ENCODE measurements at places on chromosomes 12 and 14.

GRCh38 chr12:104094284-104094683, 30.0 kb downstream of the HCFC2 start:
- no peak for DNase-seq

GRCh38 chr12:111437816-111438454, 32.2 kb downstream of the SH2B3 start:
- no peak for DNase-seq

DNA sequence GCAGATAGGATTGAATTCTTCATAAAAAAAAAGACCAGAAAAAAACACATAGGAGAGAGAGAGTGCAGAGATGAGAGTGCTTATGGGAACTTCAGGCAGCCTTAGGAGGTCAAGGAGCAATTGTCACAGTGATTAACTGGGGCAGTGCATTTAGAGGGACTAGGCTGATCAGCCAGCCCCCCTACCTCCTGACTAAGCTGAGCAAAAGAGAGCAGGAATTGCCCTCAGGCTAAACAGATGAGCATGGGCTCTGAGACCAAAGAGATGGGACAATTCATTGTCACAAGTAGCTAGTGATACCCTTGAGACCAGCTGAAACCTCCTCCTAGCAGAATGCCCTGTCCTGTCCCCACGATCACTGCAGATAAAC, 124.0 kb downstream of the BTG1 start:
- DNase-seq, result no peak

DNA sequence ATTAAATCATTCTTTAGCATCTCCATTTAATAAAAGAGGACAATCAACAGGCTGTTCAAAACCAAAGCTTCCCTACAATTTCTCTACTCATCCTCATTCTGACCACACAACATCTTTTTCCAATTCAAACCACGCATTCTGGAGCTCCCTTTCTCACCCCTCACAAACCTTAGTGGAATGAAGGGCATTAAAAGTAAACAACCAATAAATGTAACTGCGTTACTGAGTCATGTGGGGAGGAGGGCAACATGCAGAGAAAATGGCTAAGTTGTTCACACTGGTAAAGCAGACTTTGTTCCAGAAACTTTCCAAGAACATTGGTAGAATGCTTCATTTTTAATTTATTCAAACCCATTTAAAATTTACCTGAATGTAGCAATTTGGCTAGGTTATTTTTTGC, 19.6 kb downstream of the SOX5 start:
- DNase-seq, result no peak

DNA sequence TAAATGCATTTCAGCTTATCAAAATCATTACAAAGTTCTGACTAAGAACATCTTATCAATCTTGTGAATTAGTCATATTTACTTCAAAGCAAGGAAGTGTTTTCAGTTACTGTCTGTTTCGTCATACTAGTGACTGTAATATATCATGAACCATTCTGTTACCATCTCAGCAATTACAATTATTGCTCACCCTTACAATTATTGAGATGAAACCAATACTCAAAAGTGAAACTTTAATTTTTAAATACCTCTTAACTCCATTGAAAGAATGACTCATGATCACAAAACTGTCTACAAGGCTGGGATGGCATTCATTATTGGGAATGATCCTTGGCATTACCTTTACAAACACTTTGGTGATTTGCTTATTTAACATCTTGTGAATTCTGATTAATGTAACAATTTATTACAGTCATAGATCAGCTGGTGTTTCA, 90.3 kb downstream of the RPS6KA5 start:
- no peak for DNase-seq

All from stimulated activated CD8-positive, alpha-beta memory T cell treated with anti-CD3 and anti-CD28 coated beads, Interleukin-2, amount 100 ng/mL, for 48 hours (primary cell).